Ovary (tissue), 10 donors: ENCODE measurements at places on chromosomes 3 and 15. TPM values are rescaled to one million over a fixed set of nuclear protein-coding genes. Genes with fewer than 3 reads are reported as not detected.

Gene CFAP44
- 9.0 TPM for polyA plus RNA-seq

Gene SCAANT1
- not detected for polyA plus RNA-seq

Gene KLF15
- polyA plus RNA-seq = 61.4 TPM

Gene WWTR1
- polyA plus RNA-seq = 65.4 TPM

Gene RYR3
- polyA plus RNA-seq = 5.8 TPM

Gene NTRK3
- polyA plus RNA-seq = 14.6 TPM

Gene AADACL2
- polyA plus RNA-seq = 0.30 TPM

Gene LRRIQ4
- polyA plus RNA-seq = 0.05 TPM

Gene DGKG
- 1.0 TPM for polyA plus RNA-seq

Gene ARPIN
- 17.0 TPM for polyA plus RNA-seq

Gene CYP1A2
- not detected for polyA plus RNA-seq

Gene RBM15B
- polyA plus RNA-seq = 19.6 TPM

Gene MORC1
- 0.05 TPM for polyA plus RNA-seq

Gene PLA2G4D
- not detected for polyA plus RNA-seq

Gene NR1I2
- 0.37 TPM for polyA plus RNA-seq

Gene ZIC1
- polyA plus RNA-seq = not detected

Gene NOX5
- polyA plus RNA-seq = 1.1 TPM

Gene TRPM1
- polyA plus RNA-seq = not detected

Gene SLC6A11
- polyA plus RNA-seq = 0.13 TPM

Gene SPSB4
- polyA plus RNA-seq = 0.07 TPM

Gene INSYN1
- 11.9 TPM for polyA plus RNA-seq

Gene ATOSA
- polyA plus RNA-seq = 28.4 TPM

Gene SYNPR
- not detected for polyA plus RNA-seq

Gene GOLGA8G
- polyA plus RNA-seq = not detected

Gene LNP1
- polyA plus RNA-seq = 7.9 TPM

Gene OXTR
- polyA plus RNA-seq = 4.9 TPM

Gene HPS3
- polyA plus RNA-seq = 11.4 TPM

Gene CHRM5
- not detected for polyA plus RNA-seq

Gene CMTM6
- polyA plus RNA-seq = 30.3 TPM

Gene MRPL47
- 19.9 TPM for polyA plus RNA-seq

Gene LRRC31
- polyA plus RNA-seq = not detected

Gene DOCK3
- 0.67 TPM for polyA plus RNA-seq

Gene QRICH1
- polyA plus RNA-seq = 46.2 TPM

Gene DNAH1
- 3.1 TPM for polyA plus RNA-seq

Gene ISL2
- polyA plus RNA-seq = not detected

Gene CTXND1
- polyA plus RNA-seq = 0.17 TPM

Gene GPR160
- 2.8 TPM for polyA plus RNA-seq

Gene KATNBL1
- 12.9 TPM for polyA plus RNA-seq
